ENCODE measurements at places on chromosomes 11 and 22.
A peak's percentile ranks its signal among the peaks of the same experiment; 100 is the strongest.

DNA sequence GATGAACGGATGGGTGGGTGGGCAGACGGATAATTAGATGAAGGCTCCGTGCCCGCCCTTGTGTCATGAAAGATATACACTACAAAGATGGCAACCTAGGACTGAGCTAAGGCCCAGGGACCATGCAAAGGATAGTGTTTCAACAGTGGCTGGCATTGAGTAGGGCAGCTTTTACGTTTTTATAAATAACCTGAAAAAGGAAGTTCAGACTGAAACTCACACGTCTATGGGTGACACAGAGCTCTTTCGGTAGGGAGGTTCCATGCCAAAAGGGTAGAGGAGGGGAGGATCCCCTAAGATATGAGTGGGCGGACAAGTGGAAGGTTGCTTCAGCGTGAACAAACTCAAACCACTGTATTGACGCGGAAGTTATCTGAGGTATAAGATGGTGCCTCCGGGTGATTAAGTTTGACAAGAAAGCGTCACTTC is 90.5 kb downstream of the UBASH3B start:
- DNase-seq: peak; percentile 35

GRCh38 chr22:20244691-20245576 is 23.2 kb downstream of the RTN4R start:
- DNase-seq: peak; percentile 18

- DNase-seq: no peak
Measured at GRCh38 chr11:82229341-82229740, 504.3 kb downstream of the FAM181B start.

DNA sequence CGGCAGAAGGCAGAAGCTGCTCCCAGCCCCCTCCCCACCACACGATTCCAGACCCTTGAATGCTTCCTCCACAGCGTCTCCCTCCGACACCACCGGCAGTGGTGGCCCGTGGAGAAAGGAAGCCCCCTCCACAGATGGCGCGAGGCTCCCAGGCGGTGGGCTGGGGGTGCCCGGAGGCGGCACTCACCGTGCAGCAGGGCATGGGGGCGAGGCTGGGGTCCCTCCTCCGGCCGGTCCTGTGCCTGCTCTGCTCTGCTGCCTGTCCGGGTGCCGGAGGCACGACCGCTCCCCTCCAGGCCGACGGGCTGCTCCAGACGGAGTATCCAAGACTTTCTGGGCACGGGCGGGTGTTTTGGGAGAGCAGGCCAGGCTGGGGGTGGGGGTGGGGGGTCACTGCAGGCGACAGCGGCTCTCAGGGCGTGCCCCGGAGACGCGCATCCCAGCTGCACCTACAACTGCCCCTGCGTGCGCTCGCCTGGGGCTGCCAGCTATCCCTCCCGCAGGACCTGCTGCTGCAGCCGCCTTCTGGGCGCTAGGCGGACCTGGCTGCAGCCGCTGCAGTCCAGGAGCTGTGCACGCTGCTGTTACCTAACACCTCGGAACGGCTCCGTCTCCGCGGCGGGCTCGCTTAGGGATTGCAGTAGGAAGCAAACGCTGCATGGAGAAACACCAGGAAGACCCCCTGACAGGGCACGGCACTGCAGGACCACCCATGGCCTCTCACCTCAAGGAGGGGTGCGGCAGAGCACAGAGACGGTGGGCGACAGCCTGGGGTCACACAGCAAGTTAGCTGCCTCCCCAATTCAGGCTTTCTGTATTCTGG is 15.2 kb downstream of the MRGPRG start:
- DNase-seq: no peak

GRCh38 chr11:43130616-43131015 is 181.2 kb upstream of the API5 start:
- DNase-seq: no peak

- DNase-seq: no peak
Measured at GRCh38 chr11:46418751-46419150, 27.2 kb upstream of the CHRM4 start.

- DNase-seq: no peak
Measured at GRCh38 chr22:21569459-21570170, 2.1 kb downstream of the UBE2L3 start.

DNA sequence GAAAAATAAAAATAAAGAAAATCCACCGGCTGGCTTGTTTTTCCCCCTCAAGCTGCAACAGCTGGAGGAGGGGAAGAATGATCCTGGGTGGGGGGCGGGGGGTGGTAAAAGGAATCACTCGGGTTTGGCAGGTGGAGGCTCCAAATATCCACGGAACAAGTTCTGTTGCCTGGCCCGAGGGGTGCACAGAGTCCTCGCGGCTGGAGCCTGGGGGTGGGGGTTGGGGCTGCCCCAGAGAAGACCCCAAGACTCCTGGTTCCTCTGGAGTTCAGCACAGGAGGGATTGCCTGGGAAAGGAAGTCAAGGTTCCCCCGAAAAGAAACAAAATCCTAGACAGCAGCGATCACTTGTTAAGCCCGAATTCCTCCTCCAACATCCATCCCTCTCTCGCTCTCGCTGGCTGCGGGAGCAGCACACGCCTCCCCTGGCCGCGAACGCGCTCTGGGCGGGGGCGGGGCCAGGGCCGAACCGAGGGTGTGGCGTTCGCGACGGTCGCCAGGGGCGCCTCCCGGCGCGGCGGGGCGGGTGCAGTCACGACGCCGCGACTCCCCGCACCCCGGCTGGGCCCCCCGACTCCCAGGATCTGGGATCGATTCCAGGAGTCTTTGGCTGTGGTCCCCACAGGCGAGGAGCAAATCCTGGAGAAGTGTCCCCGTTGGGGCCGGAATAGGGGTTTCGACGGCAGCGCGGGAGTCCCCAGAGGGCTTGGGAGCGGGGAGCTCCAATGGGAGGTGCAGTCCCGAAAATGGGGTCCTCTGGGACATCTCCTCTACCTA is at the start of gene KCNA4:
TSS of gene KCNA4 (minus strand) at position 443 of the 776 bp plus-strand sequence. CDS start 4,352 bp downstream, outside the sequence.
- DNase-seq: no peak

- no peak for DNase-seq
Measured at GRCh38 chr11:106581399-106581798, 436.9 kb downstream of the GUCY1A2 start.

- DNase-seq: no peak
Measured at GRCh38 chr22:24736526-24737053, 37.9 kb downstream of the PIWIL3 start.

GRCh38 chr11:92500453-92500852 is 275.8 kb downstream of the FAT3 start:
- no peak for DNase-seq

DNA sequence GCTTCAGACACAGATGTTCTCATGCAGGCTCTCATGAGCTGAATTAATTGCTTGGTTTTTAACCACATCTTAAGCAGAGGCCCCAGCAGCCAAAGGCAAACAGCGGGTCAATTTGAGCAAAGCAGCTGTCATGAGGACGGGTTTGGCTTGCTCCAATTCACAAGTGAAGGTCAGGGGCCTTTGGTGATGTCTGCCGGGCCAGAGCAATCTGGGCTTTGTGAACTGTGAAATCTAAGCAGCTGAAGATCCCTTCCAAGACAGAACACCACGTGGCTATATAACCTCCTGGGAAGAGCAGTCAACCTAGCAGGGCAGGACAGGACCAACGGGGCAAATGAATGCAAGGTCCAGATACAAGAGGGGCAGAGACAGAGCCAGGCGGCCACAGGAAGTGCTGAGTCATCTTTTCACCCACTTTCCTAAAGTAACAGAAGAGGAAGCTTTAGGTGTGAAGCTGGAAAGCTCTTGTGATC is 187.3 kb upstream of the B3GAT1 start:
- no peak for DNase-seq

GRCh38 chr22:49470741-49471503 is 356.8 kb downstream of the BRD1 start:
- no peak for DNase-seq

DNA sequence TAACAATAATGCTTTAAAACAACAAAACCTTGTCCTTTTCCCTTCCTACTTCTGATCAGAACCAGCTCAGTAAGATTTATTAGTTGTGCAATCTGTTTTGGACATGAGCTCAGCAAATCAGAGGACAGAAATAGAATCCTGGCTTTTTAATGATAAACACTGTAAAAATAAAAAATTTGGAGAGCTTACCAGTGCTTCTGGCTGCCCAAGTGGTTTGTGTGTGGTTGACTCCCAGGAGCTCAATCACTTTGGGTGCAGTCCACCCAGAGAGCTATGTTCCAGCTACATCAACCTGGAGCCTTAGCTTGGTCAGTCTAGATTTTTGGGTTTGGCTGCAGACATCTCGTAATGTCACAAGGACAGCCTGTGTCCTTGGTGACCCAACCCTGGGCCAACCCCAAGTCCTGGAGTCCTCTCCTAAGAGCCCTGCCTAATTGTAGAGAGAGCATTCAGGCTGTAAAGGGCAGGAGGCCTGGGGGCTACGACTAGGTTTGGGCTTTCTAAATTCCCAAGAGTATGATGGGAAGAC is 28.5 kb downstream of the CD44 start:
- DNase-seq: no peak

DNA sequence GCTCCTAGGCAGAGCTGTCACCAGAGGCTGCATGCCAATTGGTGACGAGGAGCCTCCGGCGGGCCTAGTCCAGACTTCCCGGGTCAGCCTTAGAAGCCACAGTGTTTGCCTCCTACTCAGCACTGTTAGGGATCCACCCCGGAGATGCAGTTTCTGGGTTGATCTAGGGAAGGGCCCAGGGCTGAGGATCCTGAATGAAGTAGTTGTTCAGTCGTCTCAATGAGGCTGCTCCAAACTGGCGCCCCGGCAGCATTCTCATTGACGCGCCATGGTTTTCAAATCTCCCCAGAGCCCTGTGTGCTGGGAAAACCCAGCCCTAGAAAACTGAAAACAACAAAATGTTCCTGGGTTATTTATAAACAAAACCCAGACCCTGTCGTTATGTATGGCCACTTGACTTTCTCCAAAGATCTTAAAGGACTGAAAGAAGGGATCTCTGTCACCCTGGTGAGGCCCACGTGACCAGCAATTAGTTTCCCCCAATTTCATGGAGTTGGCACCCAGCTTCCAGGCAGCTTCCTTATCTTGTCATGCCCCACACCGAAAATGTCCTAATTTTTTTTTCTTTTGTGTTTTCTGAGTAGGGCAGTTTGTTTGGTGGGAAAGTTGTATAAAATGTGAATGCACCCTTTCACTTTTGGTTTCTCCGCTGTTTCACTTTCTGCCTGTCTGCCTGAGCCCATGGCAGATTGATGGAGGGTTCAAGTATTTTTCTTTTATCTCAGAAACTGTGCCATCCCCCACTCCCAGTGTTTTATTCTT is 2.0 kb upstream of the EHD1 start:
- no peak for DNase-seq

- no peak for DNase-seq
Measured at GRCh38 chr11:16902182-16902581, 112.0 kb downstream of the PLEKHA7 start.

DNA sequence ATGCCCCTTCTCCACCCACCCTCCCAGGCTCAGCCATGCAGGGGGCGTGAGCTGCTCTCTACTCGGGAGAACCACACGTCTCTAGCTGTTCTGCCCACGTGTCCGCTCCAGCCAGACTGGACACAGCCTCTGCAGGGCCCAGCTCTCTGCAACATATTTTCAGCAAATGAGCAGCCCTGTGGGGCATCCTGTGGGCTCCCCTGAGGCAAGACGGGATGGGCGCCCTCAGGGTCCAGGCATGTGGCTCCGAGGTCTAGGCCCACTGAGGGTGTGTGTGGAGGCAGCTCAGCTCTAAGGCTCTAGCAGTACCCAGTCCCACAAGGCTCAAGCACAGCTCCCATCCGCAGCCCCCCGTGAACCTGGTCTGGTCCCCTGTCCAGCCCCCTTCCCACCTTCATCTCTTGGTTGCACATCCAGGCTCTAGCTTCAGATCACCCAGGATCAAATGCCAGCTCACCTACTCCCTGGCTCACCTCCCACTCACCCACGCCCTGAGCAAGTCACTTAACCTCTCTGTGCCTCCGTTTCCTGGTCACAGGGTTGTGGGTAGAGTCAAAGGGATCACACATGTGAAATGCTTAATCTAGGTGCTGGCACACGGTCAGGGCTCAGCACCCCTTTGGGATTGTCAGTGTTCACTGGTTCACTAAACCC is 57.8 kb upstream of the TCF20 start:
- DNase-seq: no peak

DNA sequence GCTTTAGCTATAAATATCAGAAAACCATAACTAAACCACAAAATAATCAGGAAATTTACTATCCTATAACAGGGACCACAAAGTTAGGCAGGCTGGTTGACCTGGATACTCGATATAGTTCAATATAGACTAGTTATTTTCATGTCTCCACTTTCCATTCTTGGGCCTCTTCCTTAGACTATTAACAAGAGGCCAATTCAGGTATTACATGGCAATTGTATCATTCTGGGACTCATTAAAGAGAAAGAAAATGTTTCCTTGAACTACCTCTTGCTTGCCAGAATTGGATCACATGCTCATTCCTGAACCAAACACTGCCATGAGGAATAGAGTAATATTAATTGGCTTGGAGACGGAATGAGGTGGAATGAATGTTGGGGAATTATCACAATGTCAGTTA is 76.0 kb downstream of the EIF3M start:
- no peak for DNase-seq

DNA sequence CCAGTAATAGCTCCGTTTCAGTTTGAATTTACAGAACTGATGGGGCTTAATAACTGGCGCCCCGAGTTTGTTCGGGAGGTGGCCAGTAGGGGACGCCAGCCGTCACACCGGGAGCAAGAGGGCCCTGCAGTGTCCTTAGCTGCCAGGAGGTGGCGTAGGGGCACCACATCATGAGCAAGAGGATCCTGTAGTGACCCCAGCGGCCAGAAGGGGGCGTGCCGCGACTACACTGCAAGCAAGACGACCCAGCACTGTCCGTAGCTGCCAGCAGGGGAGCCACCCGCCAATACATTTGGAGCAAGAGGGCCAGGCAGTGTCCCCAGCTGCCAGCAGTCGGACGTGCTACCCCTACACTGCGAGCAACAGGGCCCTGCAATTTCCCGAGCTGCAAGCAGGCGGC is 663.7 kb upstream of the B3GAT1 start:
- DNase-seq: peak; percentile 42

DNA sequence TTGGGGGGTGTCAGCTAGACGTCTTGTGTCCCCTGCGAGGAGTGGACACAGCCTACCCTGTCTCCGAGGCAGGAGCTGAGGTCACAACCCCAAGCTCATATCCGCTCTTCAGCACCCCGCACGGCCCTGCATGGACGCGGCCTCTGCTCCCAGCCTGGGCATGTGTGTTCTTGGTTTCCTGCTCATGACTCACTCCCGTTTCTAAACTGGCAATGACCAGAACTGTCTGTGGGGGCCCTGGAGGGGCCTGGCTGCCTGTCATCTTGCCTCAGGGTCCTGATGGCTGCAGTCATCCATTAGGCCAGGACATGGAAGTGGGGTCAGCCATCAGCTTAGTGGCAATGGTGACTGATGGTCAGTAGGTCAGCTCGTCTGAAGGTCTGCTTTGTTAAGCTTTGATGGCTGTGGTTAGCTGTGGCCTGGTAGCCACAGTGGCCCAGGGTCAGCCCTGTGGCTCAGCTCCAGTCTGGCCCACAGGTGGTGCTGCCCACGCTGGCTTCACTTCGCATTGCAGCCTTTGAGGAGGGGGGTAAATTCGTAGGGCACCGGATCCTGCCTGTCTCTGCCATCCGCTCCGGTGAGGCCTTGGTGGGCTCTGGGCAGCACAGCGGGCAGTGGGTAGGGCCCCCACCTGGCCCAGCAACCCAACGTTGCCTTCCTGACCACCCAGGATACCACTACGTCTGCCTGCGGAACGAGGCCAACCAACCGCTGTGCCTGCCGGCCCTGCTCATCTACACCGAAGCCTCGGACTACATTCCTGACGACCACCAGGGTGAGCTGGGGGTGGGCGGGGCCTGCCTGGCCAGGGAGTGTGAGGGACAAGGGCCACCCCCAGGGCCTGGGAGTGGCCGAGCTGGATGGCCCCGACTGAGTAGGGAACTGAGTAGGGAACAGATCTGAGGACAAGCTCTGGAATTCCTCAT is 12.0 kb downstream of the PLCB3 start:
- DNase-seq: no peak

GRCh38 chr11:108807262-108807661 is 142.4 kb downstream of the DDX10 start:
- no peak for DNase-seq

- no peak for DNase-seq
Measured at GRCh38 chr22:23384923-23385677, 195.0 kb downstream of the IGLL1 start.

All from memory B cell (primary cell).